ENCODE measurements at places on chromosomes 12 and 14.

DNA sequence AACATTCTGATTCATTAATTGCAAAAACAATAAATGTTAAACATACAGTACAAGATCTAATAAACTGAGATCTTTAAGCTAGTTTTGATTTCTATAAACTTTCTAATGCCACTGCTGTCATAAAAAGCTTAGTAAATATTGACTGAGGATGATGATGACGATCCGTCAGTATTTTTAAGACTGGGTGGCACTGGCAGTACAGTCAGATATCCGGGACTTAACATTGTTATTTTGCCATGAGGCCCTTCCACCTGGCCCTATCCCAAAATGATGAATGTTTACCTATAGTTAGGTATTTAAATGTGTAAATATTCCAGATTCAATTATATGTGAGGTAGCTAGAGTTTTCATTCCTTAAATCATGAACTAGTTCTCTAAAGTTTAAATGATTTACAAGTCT lies 158.5 kb downstream of the FOXA1 start:
- no peak overlapping the region for H3K27ac ChIP-seq
- H3K36me3 ChIP-seq, result no peaks in the 10 kb centered on the region
- no peaks in the 10 kb centered on the region for H3K4me1 ChIP-seq
- no peak overlapping the region for H3K4me3 ChIP-seq

GRCh38 chr12:92403210-92404175 lies 257.8 kb upstream of the BTG1 start:
- H3K27ac ChIP-seq, result peak overlapping the region; percentile 81
- H3K4me1 ChIP-seq, result peaks cover 62% of the 10 kb centered on the region
- H3K27me3 ChIP-seq, result no peaks in the 10 kb centered on the region
- DNase-seq, result peak; percentile 66

DNA sequence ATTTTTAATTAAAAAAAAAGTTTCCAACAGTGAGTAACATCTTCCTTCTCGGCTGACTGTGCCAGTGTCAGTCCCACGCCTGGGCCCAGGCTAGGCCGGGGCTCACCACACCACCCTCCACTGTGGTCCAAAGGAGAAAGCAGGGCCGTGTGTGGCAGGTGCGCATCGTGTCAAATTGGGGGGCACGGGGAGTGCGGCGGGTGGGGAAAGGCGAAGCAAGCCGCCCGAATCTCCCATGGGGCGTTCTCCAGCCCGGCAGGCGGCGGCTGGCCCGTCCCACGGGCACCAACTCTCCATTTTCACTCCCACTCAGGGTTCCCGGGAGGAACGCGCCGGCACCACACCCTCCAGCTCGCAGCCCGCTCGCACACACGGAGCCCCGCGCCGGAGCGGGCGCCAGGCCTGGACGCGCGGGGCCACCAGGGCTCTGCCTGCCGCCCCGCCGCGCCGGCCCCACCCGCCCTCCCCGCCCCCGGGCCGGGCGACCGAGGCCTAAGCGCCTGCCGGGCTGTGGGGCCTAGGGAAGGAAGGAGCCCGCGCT lies 604 bp downstream of the EEA1 start:
- DNase-seq, result peak; percentile 13
- peaks cover 14% of the 10 kb centered on the region for H3K4me1 ChIP-seq

DNA sequence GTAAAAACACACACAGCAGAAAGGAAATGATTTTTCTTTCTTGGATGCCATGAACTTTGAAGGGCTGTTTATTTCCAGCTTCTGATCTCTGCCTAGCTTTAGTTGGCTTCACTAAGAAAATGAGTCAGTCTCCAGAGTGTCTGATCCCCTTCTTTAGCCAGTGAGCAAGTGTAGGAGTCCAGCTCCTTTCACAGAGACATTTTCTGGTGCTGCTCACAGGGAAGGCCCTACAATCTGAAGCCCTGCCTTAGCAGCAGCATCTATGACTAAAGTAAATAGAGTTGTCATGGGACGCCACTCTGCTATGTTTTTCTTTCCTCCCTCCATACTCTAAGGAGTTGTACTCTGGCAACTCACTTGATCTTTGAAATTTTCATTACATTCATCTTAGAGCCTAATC lies 103.5 kb downstream of the RPAP3 start:
- no peak overlapping the region for H3K27ac ChIP-seq
- DNase-seq, result no peak
- no peaks in the 10 kb centered on the region for H3K4me1 ChIP-seq
- H3K36me3 ChIP-seq, result no peaks in the 10 kb centered on the region
- H3K27me3 ChIP-seq, result no peaks in the 10 kb centered on the region
- no peak overlapping the region for H3K4me3 ChIP-seq

DNA sequence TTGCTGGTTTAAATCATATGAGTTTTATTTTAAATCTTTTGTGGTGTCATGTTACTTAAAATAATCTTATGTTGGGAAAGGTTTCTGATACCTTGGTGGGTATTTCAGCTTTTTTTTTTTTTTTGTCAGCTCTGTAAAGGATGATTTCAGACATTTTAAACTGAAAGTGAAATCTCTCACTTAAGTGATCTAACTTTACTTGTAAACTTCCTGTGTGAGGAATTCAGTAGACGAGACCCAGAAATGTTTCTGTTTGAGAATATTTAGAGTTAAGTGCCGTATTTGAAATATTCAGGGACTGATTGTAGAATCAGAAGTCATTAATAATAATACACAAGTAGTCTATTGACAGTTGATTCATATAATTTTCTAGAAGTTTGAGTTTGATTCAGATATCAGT lies 37.8 kb downstream of the PROX2 start:
- DNase-seq, result no peak
- H3K27me3 ChIP-seq, result no peaks in the 10 kb centered on the region
- peak overlapping the region; percentile 96 for H3K27ac ChIP-seq
- H3K4me3 ChIP-seq, result no peak overlapping the region

DNA sequence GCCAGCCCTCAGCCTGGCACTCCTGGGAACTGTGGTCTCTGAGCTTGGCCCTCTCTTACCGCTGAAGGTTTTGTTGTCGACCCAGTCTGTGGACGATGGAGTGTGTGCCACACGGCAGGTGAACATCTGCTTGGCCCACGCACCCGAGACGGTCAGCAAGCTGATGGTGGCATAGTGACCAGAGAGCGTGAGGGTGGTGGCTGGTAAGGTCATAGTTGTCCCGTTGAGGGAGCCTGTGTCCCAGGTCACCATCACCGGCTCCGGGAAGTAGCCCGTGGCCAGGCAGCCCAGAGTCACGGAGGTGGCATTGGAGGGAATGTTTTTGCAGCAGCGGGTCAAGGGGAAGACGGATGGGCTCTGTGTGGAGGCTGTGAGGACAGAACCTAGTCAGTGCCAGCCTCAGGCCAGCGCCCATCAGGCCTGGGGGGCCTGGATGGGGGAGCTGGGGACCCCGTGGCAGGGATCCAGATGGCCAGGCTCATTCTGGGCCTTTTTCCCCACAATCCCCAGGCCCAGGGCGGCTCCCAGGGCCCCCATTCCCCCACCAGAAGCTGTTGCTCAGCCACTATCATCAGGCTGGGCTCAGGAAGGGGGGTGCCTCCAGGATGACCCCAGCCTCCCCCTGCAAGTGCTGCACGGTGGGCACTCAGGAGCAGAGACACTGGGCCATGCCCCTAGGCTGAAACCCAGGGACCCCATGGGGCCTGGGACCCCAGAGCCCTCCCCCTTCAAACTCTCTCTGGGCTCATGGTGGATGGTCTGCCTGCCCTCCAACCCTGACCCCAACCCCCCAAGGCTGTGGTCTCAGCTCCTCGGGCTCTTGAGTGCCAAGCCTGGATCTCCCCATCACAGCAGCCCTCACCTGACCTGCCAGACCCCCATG lies 75.2 kb downstream of the TMEM121 start:
- no peak for DNase-seq
- no peaks in the 10 kb centered on the region for H3K36me3 ChIP-seq
- H3K27ac ChIP-seq, result no peak overlapping the region
- no peak overlapping the region for H3K4me3 ChIP-seq
- no peaks in the 10 kb centered on the region for H3K27me3 ChIP-seq

DNA sequence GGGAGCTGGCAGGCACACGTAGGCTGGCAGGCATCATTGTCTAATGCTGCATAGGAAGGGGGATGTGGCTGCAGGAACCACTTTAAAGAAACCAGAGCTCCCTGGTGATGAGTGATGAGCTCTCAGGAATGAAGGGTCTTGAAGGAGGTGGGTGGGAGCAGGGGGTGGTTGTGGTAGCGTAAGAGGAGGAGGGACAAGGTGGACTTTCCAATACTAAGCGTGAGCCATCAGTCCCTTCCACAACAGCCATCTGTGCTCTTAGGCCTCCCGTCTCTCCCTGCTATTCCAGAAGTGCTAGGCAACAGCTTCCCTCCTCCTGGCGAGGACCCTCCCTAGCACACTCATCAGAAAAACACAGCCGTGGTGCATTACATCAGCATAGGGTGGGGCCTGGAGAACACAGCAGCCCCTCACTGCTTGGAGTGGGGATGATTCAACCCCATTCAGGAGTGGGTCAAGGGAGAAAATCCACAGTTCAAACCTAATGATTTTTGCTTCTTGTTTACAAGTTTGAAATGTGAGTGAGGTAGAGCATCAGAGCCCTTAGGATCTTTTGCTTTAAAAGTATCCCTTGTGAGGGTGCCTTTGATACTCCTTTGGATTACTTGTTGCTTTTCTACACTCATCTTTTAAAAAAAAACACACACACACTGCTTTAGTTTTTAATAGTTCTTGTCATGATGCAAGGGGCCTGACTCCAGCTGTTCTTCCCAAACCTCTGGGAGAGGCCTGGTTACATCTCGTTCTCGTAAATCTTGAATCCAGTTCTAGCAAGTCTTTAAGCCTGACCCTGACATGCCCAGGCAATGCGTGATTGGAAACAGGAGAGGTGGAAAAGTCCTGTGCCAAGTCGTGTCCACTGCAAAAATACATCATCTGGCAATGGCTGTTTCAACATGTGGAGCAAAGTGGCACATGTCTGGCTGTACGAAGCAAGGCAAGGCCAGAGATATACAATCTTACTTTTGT lies 356.4 kb upstream of the DDHD1 start:
- H3K36me3 ChIP-seq, result no peaks in the 10 kb centered on the region
- DNase-seq, result no peak
- no peaks in the 10 kb centered on the region for H3K27me3 ChIP-seq
- no peaks in the 10 kb centered on the region for H3K4me1 ChIP-seq
- H3K4me3 ChIP-seq, result no peak overlapping the region

- no peaks in the 10 kb centered on the region for H3K4me1 ChIP-seq
- DNase-seq, result no peak
- H3K27me3 ChIP-seq, result no peaks in the 10 kb centered on the region
- no peak overlapping the region for H3K27ac ChIP-seq
- H3K36me3 ChIP-seq, result no peaks in the 10 kb centered on the region
- H3K4me3 ChIP-seq, result no peak overlapping the region
Observed at GRCh38 chr12:58965568-58965967, 45.3 kb upstream of the LRIG3 start.

DNA sequence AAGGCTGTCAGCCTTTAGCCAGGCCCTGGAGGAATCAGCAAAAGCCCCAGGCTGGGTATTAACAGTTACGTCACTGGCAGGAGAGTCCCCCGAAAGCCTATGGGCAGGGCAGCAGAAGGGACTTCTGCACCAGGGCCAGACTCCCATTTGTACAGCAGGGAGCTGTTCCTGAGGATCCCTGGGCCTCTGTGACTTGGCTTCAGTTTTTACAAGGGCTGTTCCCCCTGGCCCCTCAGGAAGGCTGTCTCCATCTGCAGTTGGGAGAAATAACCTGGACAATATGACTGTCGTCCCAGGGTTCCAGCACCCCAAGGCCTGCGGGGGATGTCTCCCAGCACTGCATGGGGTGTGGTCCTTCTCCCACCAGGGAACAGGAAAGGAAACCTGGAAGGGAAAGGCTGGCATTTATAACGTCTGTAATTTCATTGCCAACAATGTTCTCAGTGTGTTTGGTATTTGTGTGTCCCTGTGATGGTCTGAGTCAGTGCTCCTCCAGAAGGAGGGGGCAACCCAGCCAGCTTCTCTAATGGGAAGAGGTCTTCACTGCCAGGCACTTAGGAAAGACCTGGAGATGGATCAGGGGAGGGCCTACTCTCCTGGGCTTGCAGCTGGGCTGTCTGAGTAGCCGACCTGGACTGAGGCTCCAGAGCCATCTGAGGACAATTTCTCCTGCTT lies 42.4 kb downstream of the ERH start:
- no peaks in the 10 kb centered on the region for H3K36me3 ChIP-seq
- DNase-seq, result no peak

GRCh38 chr12:92039046-92039445 lies 106.6 kb downstream of the BTG1 start:
- no peak overlapping the region for H3K27ac ChIP-seq
- no peaks in the 10 kb centered on the region for H3K36me3 ChIP-seq
- no peak for DNase-seq
- peaks cover 49% of the 10 kb centered on the region for H3K4me1 ChIP-seq

GRCh38 chr12:34033628-34034296 lies 11.5 kb downstream of the ALG10 start:
- no peak overlapping the region for H3K27ac ChIP-seq
- H3K4me3 ChIP-seq, result no peak overlapping the region
- DNase-seq, result peak; percentile 49
- H3K36me3 ChIP-seq, result no peaks in the 10 kb centered on the region
- no peaks in the 10 kb centered on the region for H3K27me3 ChIP-seq

GRCh38 chr14:93564918-93565317 lies 134.2 kb downstream of the UNC79 start:
- no peaks in the 10 kb centered on the region for H3K36me3 ChIP-seq
- H3K27me3 ChIP-seq, result no peaks in the 10 kb centered on the region
- no peak overlapping the region for H3K4me3 ChIP-seq
- no peaks in the 10 kb centered on the region for H3K4me1 ChIP-seq
- DNase-seq, result no peak

- DNase-seq, result no peak
- no peaks in the 10 kb centered on the region for H3K4me1 ChIP-seq
- no peak overlapping the region for H3K4me3 ChIP-seq
- H3K27ac ChIP-seq, result no peak overlapping the region
Observed at GRCh38 chr12:108745641-108746040, 14.3 kb upstream of the CORO1C start.

DNA sequence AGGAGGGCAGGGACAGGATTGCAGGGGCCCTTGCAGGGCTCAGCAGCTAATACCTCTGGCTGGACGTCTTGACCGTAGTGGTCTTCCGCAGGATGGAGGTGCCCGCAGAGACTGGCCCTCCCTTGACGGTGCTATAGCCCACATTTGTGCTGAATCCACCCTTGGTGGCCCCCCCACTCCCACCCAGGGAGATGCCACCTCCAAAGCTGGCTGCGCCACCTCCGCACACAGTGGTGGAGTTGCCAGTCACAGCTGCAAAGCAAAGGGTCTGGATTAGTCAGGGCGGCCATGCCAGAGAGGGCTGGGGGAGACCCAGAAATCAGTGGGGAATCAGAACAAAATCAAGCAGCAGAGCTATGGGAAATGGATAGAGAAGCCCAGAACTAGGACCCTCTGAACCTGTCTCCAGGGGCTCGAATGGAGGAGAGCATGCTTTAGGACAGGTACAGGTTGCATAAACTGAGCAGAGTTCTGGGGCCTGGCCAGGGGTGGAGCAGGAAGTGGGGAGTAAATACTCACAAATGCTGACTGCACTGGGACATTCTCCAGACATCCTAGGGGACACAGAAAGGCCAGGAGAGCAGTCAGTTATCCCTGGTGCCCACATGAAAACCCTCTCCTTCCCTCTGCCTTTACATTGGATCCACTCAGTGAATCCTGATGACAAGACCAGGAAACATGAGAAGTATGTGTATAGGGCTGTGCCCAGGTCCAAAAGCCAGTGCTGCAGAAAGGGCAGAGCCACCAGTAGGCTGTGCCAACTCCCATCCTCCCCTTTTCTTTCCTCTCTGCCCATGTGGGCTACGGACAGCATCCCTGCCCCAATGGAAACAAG lies 8.1 kb upstream of the KRT4 start:
- no peak for DNase-seq
- no peak overlapping the region for H3K27ac ChIP-seq
- no peak overlapping the region for H3K4me3 ChIP-seq
- peaks cover 27% of the 10 kb centered on the region for H3K27me3 ChIP-seq
- peaks cover 10% of the 10 kb centered on the region for H3K4me1 ChIP-seq

All from T-cell (primary cell).